Forelimb muscle (tissue), 1 donor: ENCODE measurements at places on chromosomes 2 and 18. TPM values are rescaled to one million over a fixed set of nuclear protein-coding genes. Genes with fewer than 3 reads are reported as not detected.
A peak's percentile ranks its signal among the peaks of the same experiment; 100 is the strongest.

The LPIN1 gene
- polyA plus RNA-seq, result 24.6 TPM

The CD302 gene
- polyA plus RNA-seq, result 13.5 TPM

The ARHGAP28 gene
- 22.5 TPM for polyA plus RNA-seq

GRCh38 chr18:21684731-21685130 lies 19.8 kb downstream of the ABHD3 start:
- DNase-seq, result no peak

DNA sequence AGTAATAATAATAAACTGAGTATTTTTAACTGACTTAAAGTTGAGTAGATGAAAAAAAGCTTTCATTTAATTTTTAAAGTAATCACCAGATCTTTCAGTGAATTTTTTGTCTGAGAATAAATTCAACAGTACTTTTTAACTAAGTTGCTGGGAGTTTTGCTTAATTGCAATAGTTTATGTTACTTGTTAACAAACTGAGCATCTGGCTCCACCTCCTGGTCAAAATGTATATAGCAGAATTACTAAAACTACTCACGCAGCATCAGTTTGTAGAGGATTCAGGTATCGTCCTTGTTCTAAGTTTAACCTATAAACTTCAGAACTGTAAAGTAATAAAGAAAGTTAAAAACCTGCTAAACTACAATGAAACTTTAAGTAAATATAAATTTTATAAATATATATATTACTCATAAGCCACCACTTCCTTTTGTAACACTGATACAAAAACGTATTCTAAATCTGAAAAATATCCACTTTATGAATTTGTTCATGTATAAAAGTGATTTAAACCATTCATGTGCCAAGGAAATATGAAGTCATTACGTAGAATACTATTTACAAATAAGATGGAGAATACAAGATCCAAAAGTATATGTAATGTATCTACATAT lies 21.3 kb downstream of the NOL10 start:
- DNase-seq, result peak; percentile 49

- no peak for DNase-seq
Measured at GRCh38 chr2:97997784-97998392, 2.1 kb upstream of the TMEM131 start.

- no peak for DNase-seq
Measured at GRCh38 chr2:123500988-123501387, 524.1 kb upstream of the CNTNAP5 start.

DNA sequence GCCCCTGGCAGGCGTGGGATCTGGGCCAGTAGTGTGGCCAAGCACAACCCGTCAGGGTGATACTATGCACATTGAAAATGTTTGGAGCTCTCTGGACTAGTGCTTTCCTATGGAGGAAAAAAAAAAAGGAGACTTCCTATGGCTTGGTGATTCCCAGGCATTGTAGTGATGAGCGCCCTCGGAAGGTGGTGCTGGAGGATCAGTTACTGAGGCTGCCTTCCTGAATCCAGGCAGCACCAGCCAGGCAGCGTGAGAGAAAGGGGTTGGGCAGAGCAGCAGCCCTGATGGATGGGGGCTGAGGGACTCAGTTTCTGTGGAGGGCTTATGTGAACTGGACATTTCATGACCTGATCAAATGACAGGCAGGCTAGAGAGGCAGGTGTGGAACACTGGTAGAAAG lies 70.9 kb downstream of the CHRNA1 start:
- DNase-seq, result no peak

- no peak for DNase-seq
Measured at GRCh38 chr18:1050012-1050657, 145.5 kb downstream of the ADCYAP1 start.

GRCh38 chr2:37781028-37781427 lies 109.6 kb upstream of the CDC42EP3 start:
- no peak for DNase-seq

DNA sequence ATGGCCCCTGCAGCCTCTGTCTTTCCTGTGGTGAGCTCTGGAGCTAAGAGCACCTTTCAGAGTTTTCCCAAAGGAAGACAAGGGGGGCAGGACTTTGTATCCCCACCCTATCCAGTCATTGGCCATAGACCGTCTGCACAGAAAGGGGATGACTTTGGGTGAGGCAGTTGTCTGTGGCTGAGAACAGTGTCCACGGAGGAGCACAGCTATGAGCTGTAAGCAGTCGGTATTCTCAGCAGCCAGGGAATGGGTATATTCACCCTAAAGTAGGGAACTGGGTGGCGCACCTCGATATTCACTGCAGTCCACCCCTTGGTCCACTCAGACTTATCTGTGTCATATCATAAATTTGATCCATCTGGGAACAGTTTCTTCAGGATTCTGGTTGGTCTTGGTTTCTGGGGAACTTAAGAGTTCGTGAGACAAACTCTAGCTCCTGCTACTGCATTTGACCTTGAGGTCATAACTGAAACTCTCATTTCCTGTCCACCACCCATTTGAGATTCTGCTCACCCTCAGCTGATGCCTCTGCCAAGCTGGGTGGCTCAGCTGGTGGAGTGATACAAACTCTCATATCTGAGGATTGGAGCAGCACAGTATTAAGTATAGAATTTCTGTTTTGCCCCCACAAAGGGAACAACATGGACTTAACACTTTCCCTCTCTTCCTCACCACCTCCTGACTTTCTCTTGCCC lies 45.2 kb upstream of the SCG2 start:
- DNase-seq, result no peak

- no peak for DNase-seq
Measured at GRCh38 chr2:105951384-105951694, 206.6 kb downstream of the NCK2 start.

- no peak for DNase-seq
Measured at GRCh38 chr2:63827749-63828148, 13.9 kb upstream of the UGP2 start.

DNA sequence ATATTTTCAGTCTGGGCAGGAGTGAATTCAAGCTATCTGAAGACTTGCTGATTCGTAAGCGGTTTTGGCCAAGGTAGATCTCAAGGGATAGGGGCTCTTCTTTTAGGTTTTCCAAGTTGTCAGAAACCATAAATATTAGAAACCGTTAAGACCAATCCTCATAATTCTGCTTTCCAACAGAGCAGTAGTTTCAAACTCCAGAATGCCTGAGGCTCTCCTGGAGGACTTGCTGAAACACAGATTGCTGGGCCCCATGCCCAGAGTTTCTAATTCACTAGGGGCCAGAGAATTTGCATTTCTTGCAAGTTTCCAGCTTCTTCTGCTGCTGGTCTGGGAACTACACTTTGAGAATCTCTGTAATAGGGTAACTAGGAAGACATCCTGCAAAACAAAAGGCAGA lies 1855.7 kb upstream of the CELF4 start:
- DNase-seq, result peak; percentile 49
